Activated CD8-positive, alpha-beta T cell treated with anti-CD3 and anti-CD28 coated beads for 36 hours (primary cell): ENCODE measurements at places on chromosomes 4 and X. TPM values are rescaled to one million over a fixed set of nuclear protein-coding genes. Genes with fewer than 3 reads are reported as not detected.
A peak's percentile ranks its signal among the peaks of the same experiment; 100 is the strongest.

The SLC6A14 gene
- total RNA-seq, result not detected

The ENAM gene
- total RNA-seq, result not detected

The NEIL3 gene
- 18.7 TPM for total RNA-seq

The MAGEA10 gene
- not detected for total RNA-seq

The POLN gene
- total RNA-seq, result 2.9 TPM

The TBX22 gene
- total RNA-seq, result not detected

The MORF4L2 gene
- total RNA-seq, result 239 TPM

The ACE2 gene
- not detected for total RNA-seq

The TMEM271 gene
- not detected for total RNA-seq

The AFM gene
- not detected for total RNA-seq

The ZNF827 gene
- total RNA-seq, result 31.1 TPM

The CLNK gene
- total RNA-seq, result not detected

- no peak for DNase-seq
- H3K27ac ChIP-seq, result no peak overlapping the region
- H3K36me3 ChIP-seq, result no peaks in the 10 kb centered on the region
- H3K4me1 ChIP-seq, result no peaks in the 10 kb centered on the region
Observed at GRCh38 chr4:172830295-172830764, 338.3 kb upstream of the GALNT7 start.

GRCh38 chr4:499567-499966 lies 557 bp downstream of the PIGG start:
- peak overlapping the region; percentile 88 for H3K4me3 ChIP-seq
- peak overlapping the region; percentile 94 for H3K27ac ChIP-seq
- peaks cover 71% of the 10 kb centered on the region for H3K36me3 ChIP-seq
- no peak for DNase-seq

- no peaks in the 10 kb centered on the region for H3K36me3 ChIP-seq
- no peak overlapping the region for H3K4me3 ChIP-seq
- no peak overlapping the region for H3K27ac ChIP-seq
- H3K4me1 ChIP-seq, result no peaks in the 10 kb centered on the region
- H3K27me3 ChIP-seq, result no peaks in the 10 kb centered on the region
- no peak for DNase-seq
Observed at GRCh38 chrX:69896046-69896445, 153.7 kb downstream of the AWAT2 start.

DNA sequence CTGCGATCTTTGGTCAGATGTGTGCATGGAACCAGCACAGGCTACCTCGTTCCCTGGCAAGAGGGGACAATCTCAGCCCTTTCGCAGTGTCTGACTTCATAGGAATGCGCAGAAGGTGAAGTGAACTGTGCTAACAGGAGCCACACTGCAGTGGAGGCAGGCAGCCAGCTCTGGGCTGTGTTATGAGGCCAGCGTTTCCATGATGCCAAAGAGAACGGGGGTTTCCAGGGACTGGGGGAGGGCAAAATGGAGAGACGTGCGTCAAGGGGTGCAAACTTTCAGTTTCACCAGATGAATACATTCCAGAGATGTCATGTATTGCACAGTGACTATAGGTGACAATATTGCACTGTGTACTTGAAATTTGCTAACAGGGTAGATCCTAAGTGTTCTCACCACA lies 30.4 kb downstream of the CLDN34 start:
- DNase-seq, result peak; percentile 86
- peak overlapping the region; percentile 79 for H3K27ac ChIP-seq
- H3K4me3 ChIP-seq, result peak overlapping the region; percentile 50
- peaks cover 17% of the 10 kb centered on the region for H3K4me1 ChIP-seq

DNA sequence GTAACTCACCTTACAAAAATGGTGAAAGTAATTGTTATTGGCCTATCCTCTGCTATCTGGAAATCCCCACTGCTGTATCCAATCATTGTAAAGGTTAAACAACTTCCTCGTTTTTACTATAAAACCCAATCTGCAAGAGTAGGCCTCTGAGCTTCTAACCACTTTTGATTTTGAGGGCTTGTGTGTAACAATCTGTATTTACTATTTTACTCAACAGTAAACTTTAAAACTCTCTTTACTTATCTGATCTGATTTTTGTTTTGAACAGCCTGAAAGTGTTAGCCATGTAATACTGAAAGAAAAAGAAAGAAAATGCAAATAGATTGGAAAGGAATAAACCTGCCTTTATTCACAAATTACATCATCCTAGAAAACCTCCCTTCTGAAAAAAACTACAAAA lies 63.1 kb downstream of the SLC10A7 start:
- H3K4me3 ChIP-seq, result peak overlapping the region; percentile 62
- DNase-seq, result no peak
- peaks cover 28% of the 10 kb centered on the region for H3K4me1 ChIP-seq
- H3K27me3 ChIP-seq, result no peaks in the 10 kb centered on the region

GRCh38 chr4:107824350-107825071 lies at the start of gene SGMS2:
Gene SGMS2 (plus strand): TSS chr4:107824932. CDS start chr4:107895554, 70,622 bp downstream.
- no peak within 1 kb of the TSS for H3K27ac ChIP-seq
- H3K4me1 ChIP-seq, result peaks cover 9% of the 10 kb centered on the region
- H3K4me3 ChIP-seq, result peak within 1 kb of the TSS; percentile 77
- peak; percentile 88 for DNase-seq
- peaks cover 48% of the 10 kb centered on the region for H3K27me3 ChIP-seq

- H3K36me3 ChIP-seq, result no peaks in the 10 kb centered on the region
- H3K4me3 ChIP-seq, result peak overlapping the region; percentile 75
- H3K27ac ChIP-seq, result no peak overlapping the region
Observed at GRCh38 chr4:82799006-82799881, 648 bp upstream of the SCD5 start.

DNA sequence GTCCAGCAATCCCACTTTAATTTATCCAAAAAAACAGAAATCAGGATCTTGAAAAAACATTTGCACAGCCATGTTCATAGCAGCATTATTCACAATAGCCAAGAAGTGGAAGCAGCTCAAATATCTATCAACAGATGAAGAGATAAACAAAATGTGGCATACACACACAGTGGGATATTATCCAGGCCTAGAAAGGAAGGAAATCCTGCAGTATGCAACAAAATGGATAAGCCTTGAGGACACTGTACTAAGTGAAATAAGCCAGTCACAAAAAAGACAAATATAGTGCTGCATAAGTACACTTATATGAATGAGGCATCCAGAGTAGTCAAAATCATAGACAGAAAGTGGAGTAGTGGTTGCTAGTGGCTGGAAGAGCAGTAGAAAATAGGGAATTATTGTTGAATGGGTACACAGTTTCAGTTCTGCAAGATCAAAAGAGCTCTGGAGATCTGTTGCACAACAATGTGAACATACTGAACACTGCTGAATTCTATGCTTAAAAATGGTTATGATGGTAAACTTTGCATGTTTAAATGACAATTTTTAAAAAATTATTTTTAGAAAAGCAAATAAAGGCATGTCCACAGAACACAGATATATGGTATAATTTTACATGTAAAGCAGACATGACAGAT lies 25.6 kb downstream of the CHM start:
- H3K4me3 ChIP-seq, result no peak overlapping the region
- H3K4me1 ChIP-seq, result peaks cover 8% of the 10 kb centered on the region
- H3K27me3 ChIP-seq, result no peaks in the 10 kb centered on the region
- no peak for DNase-seq

DNA sequence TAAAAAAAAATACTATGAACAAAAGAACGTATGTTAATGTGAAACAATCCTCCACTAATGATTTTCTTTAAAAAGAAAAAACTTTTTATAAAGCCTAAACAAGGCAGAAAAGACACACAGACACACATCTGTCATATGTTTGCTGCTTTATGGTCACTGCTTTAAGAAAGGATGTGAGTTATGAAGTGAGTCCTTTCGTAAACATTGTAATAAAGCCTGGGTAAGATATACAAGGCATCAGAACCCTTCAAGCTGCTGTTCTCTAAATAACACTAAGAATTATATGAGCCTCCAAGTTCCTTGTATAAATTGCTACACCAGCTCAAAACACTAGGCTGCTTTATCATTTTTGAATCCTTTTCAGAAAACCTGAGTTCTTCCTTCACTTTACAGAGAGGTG lies 81.6 kb downstream of the FBXO8 start:
- H3K4me3 ChIP-seq, result no peak overlapping the region
- H3K36me3 ChIP-seq, result no peaks in the 10 kb centered on the region
- H3K27ac ChIP-seq, result no peak overlapping the region
- no peak for DNase-seq
- peaks cover 25% of the 10 kb centered on the region for H3K27me3 ChIP-seq
- H3K4me1 ChIP-seq, result no peaks in the 10 kb centered on the region

- H3K4me1 ChIP-seq, result peaks cover 23% of the 10 kb centered on the region
- no peak for DNase-seq
- peaks cover 14% of the 10 kb centered on the region for H3K36me3 ChIP-seq
- H3K27me3 ChIP-seq, result no peaks in the 10 kb centered on the region
- H3K27ac ChIP-seq, result peak overlapping the region; percentile 84
Observed at GRCh38 chr4:139084804-139085093, 69.2 kb downstream of the NOCT start.

DNA sequence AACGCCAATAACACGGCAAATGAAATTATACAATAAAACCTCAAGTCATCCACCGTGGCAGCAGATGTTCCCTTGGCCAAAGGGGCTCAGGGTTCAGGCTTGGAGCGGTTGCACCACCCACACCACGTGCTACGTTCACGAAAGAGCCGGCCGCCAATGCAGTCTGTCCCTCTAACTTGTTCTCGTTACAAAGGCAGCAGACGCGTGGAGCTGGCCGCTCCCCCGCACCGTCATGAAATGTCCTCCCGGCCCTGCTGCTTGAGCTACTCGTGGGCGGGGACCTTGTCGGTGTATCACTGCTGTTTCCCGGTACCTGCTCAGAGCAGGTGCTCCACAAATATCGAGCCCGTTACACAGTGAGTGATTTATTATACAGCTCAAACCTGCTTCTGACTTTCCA lies 36.4 kb upstream of the MAN2B2 start:
- no peak for DNase-seq
- no peak overlapping the region for H3K27ac ChIP-seq
- no peak overlapping the region for H3K4me3 ChIP-seq

DNA sequence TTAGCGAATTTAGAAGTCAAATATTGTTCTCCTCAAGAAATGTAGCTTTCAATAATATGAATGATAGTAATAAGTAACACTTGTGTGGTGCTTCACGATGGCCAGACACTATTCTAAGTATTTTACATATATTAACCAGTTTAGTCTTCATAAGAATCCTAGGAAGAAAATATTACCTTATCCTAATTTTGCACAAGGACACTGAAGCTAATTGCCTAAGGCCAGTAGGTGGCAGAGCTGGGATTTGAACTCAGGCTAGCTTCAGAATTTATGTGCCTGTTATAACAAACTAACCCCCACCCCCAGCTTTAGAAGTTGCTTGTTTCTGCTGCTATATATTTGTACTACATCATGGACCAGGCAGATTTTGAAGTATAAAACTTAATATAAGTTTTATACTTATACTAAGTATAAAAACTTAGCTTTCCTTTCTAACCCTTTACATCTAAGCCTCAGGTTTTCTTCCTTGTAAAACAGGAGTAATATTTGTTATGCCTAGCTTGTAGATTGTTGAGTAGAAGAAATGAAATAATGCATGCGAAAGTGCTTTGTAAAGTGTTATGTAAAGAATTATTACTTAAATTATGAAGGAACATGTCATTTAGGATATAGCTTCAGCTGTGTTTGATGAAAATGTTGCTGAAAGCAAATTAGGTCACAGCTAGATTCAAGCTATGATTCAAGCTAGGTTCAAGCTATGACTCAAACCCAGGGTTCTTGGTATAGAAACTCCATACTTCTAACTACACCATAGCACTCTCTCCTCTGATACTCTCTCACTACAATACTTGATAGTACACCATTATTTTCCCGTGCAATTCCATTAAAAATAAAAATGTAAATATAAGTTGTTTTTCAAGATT lies 4.2 kb upstream of the CDS1 start:
- no peak overlapping the region for H3K4me3 ChIP-seq
- DNase-seq, result peak; percentile 37
- H3K27me3 ChIP-seq, result peaks cover 20% of the 10 kb centered on the region
- H3K27ac ChIP-seq, result no peak overlapping the region
- no peaks in the 10 kb centered on the region for H3K36me3 ChIP-seq

DNA sequence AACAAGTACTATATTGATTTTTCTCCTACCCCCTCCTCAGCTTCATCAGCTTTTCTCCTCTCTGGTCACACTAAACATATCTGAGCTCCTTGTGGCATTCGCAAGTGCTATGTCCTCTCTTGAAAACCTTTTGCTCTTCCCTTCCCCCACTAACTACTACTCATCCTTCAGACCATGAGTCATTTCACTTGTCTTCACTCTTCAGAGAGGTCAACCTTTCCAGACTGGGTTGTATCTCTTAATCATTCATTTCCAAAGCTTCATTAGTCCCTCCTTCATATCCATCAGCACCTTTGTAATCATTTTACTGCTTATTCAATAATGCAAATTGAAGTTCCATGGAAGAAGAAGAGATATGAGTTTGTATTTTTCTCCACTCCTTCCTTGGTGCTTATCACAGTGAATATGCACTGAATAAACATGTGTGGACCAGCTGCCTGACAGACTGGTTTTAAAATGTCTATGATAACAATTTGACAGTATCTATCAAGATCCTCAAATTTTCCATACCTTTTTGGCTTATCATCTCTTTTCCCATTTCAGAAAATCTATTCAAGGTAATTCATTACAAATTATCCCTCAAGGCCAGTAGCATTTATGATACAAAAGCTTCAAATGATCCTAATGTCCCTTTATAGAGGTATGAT lies 28.4 kb downstream of the DDX60L start:
- no peaks in the 10 kb centered on the region for H3K27me3 ChIP-seq
- H3K36me3 ChIP-seq, result peaks cover 32% of the 10 kb centered on the region
- no peak for DNase-seq
- H3K4me1 ChIP-seq, result peaks cover 32% of the 10 kb centered on the region
- H3K27ac ChIP-seq, result peak overlapping the region; percentile 75

GRCh38 chr4:180587379-180587778 lies 1655.8 kb upstream of the TENM3 start:
- no peaks in the 10 kb centered on the region for H3K27me3 ChIP-seq
- H3K4me3 ChIP-seq, result no peak overlapping the region
- no peak for DNase-seq
- H3K4me1 ChIP-seq, result no peaks in the 10 kb centered on the region

DNA sequence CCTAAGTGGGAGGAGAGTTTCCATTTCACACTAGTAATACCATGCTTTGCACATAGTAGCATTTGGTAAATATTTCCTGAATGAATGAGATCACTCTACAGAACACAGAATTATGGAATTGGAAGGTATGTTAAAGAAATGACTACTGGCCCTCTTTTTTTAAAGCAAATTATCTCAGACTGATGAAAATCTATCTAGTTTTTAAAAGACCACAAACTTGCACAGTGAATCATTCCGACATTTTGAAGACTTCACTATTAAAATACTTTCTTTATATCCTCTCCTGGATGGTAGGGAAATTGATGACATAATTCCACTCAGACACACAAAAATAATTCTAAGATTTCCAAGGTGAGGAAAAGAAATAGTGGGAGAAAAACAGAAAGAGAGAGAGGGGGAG lies 68.4 kb upstream of the ETNPPL start:
- H3K27me3 ChIP-seq, result peaks cover 5% of the 10 kb centered on the region
- no peak overlapping the region for H3K27ac ChIP-seq
- no peak for DNase-seq
- H3K4me1 ChIP-seq, result no peaks in the 10 kb centered on the region
- no peaks in the 10 kb centered on the region for H3K36me3 ChIP-seq

GRCh38 chrX:154602226-154602625 lies 16.9 kb downstream of the CTAG1B start:
- H3K4me1 ChIP-seq, result peaks cover 16% of the 10 kb centered on the region
- no peaks in the 10 kb centered on the region for H3K27me3 ChIP-seq
- H3K36me3 ChIP-seq, result no peaks in the 10 kb centered on the region
- H3K27ac ChIP-seq, result no peak overlapping the region
- H3K4me3 ChIP-seq, result no peak overlapping the region
